ENCODE measurements at places on chromosomes 13 and 19. TPM values are rescaled to one million over a fixed set of nuclear protein-coding genes. Genes with fewer than 3 reads are reported as not detected.
A peak's percentile ranks its signal among the peaks of the same experiment; 100 is the strongest.

ATP4B gene
- total RNA-seq: not detected

CEACAM20 gene
- total RNA-seq: not detected

DNA sequence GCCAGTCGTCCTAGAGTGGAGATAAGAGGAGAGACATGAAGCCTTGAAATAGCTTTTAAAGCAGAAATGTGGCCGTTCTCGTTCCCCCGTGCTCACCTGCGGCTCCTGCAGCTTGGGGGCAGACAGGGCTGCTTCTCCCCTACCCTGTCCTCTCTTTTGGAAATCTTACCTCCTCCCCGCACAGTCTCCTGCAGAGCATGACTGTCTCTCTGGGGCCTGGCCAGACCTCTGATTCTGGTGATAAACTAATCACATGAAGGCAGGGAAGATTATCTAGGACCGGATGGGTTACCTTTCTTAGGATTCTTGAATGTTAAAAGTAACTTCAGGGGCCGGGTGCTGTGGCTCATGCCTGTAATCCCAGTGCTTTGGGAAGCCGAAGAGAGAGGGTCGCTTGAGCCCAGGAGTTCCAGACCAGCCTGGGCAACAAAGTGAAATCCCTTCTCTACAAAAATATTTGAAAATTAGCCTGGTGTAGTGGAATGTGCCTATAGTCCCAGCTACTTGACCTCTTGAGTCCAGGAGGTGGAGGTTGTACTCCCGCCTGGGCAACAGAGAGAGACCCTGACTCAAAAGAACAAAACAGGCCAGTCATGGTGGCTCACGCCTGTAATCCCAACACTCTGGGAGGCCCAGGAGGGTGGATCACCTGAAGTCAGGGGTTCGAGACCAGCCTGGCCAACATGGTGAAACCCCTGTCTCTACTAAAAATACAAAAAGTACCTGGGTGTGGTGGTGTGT is 8.1 kb downstream of the CEBPA start:
- peak; percentile 38 for DNase-seq

DNA sequence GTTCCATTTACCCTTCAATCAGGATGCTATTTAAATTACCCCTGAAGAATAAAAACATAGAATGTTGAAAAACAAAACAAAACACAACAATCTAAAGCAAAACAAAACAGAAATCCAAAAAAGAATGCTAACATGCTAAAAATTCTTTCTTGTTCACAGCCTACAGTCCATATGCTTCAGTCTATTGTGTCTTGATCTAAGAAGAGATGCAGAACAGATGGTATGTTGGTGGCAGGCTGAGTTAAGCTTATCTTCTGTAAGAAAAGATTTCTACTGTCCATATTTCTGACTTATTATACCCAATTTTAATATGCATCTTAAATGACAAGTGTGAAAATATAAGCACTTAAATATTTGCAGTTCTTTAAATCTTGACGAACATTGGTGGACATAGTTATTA is 356.1 kb upstream of the SLITRK1 start:
- no peak for DNase-seq

GRCh38 chr13:28984825-28985224 is 164.7 kb downstream of the MTUS2 start:
- no peak for DNase-seq

GRCh38 chr19:38900743-38901190 is 998 bp downstream of the NFKBIB start:
- DNase-seq: no peak

DNA sequence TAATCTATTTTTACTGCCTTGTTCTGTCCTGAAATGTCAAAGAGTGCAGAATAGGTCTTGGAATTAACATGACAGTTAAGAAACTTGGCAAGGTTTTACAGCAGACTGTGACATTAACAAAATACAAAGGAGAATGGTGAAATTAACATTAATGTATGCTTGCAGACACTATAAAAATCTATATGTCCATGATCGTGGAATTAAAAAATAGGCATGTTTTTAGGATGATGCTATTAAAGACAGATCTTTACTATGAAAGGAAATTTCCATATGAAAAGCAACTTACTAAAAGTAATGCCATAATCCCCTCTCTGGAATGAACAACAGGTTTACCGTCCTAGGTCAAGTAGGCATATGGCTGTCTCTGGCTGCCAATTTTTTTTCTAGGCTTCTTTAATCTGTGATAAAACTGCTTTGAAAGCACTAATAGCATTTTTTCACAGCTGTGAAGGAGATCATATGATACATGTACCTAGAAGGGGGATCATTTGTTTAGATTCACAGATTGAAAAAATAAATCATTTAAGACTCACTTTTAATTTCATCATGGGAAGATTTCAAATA is 291.5 kb downstream of the ZNF536 start:
- DNase-seq: no peak

DNA sequence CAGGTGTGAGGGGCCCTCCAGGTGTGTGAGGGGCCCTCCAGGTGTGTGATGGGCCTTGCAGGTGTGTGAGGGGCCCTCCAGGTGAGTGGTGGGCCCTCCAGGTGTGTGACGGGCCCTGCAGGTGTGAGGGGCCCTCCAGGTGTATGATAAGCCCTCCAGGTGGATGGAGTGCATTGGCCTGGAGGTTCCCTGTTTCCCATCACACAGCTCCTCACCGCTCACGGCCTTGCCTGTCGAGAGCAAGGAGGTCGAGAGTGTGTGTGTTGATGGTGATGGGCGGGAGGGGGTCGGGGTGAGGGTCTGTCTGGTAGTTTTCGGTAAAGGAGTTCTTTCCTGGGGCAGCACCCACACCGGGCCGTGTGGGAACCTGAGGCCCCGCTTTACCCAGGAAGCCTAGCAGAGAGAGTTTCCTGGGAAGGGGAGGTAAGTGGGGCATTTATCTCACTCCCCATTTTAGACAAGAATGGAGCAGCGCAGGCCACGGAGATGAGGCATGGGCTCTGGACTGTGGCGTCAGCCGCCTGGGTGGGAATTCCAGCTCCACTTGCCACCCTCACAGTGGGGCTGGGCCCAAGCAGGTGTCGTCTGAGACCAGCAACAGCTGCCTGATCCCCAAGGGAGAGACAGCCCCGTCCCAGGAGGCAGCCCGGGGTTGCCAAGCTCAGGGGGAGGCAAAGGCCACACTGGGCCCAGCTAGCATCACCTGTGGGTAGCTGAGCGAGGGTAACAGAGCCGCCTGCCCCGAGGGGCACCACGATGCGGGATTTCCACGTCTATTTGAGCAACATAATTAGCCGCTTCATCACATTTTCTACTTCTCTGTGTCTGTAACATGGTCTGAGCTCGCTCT is 10.9 kb upstream of the GAS6 start:
- peak; percentile 72 for DNase-seq

IFNL1 gene
- not detected for total RNA-seq

DNA sequence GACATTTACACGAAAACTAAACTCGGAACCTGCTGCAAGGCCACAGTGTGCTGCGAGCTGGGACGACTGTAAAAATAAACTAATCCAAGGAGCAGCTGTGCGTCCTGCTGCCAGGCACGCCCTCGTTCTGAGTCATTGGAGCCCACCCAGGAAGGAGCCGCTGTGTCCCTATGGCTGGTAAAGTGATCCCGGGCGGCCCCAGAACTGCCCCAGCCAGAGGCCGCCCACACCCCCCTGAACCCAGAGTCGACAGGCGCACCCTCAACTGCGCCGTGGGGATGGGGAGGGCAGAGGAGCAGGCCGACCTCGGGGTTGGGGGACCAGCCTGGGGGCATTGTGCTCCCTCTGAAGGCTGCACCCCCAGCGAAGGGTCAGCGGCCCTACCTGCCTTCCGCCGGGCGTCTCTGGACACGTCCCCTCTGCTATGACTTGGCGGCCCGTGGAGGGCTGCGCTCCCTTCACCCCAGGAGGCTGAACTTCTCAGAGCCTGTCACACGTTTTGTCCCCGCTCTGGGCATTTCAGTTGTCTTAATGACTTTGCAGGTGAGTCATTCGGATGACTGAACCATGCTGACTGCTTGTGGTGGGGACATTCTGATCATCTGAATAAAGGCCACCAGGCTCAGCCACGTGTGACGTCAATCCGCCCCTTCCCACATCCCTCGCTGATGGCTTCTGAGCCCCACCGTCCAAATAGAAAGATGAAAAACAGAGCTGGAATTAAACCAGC is 42.7 kb downstream of the ADPRHL1 start:
- peak; percentile 72 for DNase-seq

- DNase-seq: no peak
Measured at GRCh38 chr19:41911889-41912731, 16.1 kb downstream of the ERFL start.

All from posterior vena cava (tissue), 2 donors.